ENCODE measurements at places on chromosomes 11 and 22. TPM values are rescaled to one million over a fixed set of nuclear protein-coding genes. Genes with fewer than 3 reads are reported as not detected.

GRCh38 chr22:39954584-39955055 is 5.6 kb upstream of the TMA7B start:
- peak; percentile 85 for DNase-seq

Gene C11orf97
- total RNA-seq: not detected

DNA sequence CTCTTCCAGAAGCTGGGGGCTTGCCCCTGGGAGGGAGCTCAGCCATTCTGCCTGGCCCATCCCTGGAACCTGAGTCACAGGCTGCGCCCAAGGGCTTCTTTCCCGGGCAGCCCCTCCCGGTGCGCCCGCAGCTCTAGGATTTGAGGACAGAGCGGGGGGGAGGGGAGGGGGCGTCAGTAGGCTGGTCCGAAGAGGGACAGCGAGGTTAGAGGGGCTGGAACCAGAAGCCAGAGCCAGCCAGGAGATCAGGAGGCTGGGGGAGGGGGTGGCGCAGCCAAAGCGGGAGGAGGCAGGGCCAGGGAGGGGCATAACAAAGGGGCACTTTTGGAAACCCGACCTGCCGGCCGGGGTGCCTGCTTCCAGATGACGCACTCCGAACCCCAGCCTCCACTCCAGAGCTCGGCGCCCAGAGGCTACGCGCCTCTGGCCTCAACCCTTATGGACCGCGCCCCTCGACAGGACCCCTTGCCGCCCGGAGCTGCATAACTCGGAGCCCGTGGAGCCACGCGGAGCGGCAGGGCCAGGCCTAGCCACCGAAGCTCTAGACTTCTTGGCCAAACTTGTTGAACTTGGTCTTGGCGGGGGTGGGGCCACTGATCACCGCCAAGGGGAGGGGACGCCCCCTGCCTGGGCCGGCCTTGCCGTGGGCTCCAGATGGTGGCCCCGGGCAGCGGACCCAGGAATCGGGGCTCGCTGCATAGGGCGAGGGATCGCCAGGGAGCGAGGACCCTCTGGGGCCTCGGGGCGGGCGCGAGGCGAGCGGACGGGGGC is 744 bp downstream of the PACSIN3 start:
- peak; percentile 54 for DNase-seq

DNA sequence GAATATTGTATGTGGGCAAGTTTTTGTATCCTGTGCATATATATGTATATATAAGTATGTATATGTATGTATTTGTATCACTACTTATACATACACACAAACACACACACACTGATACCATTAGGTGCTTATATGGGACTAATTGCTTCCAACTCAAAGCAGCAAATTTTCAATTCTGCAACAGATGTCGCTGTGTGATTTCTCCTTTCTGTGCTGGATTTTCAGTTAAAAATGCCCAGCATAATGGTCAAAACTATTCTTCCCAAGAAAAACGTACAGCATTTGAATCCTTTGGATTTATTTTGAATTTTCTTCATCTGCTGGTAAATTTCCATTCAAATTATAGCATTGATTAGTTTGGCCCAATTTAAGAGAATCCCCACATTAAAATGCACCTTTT is 4.3 kb downstream of the CADM1 start:
- no peak for DNase-seq

DNA sequence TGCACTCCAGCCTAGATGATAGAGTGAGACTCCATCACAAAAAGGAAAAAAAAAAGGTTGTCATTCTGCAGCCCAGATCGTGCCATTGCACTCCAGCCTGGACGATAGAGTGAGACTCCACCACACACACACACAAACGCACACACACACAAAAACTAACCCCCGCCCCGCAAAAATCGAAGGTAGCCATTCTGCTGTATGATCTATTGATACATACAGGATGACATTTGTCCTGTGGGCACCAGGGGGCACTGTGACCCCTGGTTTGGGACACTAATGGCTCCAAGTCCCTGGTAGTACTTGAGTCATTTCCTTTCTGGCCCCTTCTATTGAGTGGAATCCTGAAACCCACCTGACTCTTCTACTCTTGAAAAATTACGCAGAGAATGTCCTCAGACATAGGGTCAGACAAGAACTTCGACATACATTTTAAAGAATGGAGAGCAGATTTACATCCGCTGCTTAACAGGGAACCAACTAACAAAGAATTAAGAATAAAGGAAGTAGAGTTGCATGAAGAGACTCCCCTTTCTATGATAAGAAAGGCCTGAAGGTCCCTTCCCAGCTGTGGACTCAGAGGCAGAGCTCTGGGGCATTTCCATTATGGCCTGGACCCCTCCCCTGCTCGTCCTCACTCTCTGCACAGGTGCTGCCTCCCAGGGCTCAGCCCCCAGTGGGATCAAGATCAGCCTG is 35.0 kb upstream of the PRAME start:
- peak; percentile 39 for DNase-seq

Gene APOL6
- 16.2 TPM for total RNA-seq

Gene OR5B21
- not detected for total RNA-seq

DNA sequence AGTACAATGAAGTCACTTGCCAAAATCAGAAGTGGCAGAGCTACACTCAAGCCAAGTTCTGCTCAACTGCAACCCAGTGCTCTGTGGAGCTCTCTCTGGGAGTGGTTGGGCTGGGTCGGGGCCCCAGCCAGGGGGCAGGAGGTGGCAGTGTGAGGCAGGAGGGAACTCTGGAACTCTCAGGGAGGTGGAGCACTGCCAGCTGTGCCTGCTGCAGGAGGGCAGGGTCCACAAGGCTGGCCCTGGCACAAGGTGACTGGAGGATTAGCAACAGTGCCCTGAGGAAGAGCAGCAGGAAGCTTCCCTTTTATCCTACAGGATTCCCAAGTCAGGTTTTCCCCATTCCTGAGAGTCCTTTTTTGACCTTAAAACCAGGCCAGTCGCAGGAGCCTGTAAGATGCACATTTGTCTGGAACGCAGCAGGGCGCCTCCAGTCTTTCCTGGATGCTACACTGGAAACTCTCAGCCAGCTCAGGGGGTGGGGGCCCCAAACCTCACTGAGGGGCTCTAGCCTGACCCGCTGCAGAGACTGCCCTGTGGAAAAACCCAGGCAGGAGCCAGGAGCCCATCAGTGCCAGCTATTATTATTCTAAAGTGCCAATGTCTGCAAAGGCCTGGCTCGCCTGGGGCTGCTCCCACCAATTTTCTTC is 31.8 kb downstream of the DKK3 start:
- peak; percentile 37 for DNase-seq

DNA sequence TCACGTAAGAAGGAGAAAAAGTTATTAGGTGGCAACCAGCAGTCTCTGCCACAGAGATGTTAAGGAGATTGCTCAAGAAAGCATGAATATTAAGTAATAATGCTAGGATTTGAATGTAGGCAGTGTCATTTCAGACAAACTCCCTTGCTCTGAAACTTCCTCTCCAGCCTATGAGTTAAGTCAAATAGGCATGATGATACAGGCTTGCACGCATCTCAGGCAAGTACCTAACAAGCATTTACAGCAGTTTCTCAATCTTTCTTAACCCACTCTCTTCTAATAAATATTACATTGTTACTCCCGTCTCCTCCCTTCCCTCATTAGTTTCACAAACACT is 72.7 kb downstream of the RAB38 start:
- DNase-seq: no peak

DNA sequence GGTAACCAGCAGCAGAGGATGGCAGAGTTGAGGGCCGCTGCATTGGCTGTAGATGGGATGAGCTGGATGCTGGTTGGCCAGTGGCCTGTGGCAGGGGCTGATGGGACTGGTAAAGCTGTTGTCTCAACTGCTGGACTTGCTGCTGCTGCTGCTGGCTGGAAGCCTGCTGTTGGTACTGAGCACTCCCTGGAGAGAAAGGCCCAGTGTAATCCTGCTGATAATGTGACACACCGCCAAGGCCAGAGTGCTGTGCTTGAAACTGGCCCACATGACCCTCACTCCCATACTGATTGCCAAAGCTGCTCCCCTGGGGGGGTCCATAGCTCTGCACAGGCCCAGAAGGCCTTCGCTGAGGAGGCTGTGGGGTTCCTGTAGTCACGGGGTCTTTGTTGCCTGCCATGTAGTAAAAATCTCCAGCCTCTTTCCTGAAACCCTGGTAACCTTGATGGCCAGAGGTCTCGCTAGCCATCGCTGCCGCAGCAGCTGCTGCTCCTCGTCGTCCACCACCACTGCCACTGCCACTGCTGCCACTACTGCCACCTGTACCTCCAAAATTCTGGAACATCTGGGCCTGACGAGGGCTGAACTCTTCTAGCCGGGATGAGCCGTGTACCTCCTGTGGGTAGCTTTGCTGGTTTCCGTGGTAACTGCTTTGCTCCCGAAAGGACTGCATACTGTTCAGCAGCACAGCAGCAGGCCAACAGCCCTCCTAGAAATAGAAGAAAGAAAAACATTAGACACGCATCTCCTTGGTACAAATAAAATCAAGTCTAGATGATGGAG is 55.6 kb downstream of the TCF20 start:
- no peak for DNase-seq

DNA sequence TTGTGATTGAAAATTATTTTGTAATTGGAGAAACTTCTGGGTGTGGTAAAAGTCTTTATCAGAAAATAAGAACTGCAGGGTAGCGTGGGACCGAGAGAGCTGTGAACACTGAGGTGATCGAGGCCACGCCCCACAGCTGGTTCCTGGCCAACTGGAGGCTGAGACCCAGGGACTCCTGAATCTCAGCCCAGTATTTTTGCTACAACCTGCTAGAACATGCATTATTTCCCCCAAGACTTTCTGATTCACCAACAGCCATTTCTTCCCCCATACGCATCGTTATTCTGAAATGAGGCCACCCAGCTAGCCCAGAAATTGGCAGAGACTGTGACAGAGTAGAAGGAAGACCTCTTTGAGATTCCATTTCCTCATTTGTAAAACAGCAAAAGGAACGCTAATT is 3.4 kb upstream of the FGF19 start:
- DNase-seq: no peak

DNA sequence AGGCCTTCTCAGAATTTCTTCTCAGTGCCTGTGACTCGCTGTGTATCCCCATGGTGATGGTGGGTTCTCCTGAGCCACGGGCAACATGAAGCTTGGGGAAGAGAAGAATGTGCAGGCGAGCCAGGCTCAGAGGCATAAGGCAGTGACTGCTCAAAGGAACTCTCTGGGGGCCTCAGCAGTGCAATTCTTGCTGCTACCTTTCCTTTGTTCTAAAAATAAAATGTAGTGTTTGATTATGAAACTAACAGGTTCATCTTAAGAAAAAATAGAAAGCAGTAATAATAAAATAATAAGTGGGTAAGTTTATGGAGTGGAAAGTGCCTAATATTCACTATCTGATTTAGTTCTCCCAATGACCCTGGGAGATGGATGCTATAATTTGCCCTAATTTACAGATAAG is 46.7 kb downstream of the MEI1 start:
- no peak for DNase-seq

DNA sequence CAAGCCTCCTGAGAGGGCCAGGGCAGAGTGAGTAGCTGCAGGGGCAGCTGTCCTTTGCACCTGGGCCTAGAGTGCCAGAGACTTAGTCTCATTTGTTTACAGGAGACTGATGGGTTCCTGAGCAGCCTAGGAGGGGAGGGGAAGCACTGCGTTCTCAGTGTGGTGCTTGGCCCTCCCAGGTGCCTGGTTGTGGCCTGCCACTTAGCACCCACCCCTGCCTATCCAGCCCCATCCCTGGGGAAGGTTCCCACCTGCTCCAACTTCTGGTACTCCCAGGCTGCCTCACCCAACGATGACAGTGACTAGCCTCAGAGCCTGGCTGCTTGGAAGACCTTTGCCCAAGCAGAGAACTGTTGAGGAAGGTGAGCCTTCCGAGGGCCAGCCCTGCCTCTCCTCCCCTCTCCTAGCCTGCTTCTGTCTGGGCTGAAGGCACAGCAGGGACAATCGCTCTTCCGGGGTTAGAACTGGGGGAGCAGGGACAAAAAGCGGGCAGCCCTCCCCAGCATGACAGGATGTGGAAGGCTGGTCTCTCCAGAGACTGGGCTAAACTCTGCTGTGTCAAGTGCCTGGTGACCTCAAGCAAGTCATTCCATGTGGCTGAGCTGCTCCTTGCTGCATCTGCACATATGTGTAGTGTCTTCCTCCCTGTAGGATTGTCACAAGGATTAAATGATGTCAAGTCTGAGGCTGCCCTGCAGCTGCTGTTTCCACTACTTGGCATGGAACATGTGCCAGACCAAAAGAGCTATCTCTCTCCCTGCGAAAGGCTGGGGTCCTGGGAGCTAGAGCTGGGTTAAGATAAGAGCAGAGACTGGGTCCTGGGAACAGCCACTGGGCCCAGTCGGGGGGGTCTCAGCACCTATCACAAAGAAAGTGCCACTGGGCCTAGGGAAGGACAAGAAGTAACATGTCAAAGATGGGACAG is 9.9 kb downstream of the KCNQ1OT1 start:
- DNase-seq: no peak

Gene CRYBA4
- not detected for total RNA-seq

Gene SCUBE1
- 9.2 TPM for total RNA-seq

GRCh38 chr22:29689880-29690213 is 30.0 kb upstream of the CABP7 start:
- no peak for DNase-seq

DNA sequence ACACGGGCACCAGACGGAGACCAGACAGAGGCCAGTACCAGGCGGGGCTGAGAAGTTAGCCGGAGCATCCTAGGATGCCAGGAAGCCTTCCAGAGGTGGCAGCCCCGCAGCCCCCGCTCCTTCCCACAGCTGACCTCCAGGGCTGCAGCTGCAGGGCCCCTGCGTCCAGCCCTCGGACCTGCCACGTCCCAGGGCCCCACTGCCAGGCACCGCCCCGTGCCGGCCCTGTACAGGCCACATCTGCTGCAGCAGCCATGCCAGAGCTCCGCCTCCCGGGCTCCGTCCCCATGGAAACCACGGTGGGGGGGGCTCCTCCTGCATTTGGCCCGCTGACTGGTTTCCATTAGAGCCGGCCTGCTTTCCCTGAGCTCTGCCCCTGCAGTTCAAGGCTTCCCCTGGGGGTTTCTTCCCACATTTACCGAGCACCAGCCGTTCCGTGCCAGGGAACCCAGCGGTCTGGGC is 62.5 kb upstream of the PPARA start:
- DNase-seq: peak; percentile 95

DNA sequence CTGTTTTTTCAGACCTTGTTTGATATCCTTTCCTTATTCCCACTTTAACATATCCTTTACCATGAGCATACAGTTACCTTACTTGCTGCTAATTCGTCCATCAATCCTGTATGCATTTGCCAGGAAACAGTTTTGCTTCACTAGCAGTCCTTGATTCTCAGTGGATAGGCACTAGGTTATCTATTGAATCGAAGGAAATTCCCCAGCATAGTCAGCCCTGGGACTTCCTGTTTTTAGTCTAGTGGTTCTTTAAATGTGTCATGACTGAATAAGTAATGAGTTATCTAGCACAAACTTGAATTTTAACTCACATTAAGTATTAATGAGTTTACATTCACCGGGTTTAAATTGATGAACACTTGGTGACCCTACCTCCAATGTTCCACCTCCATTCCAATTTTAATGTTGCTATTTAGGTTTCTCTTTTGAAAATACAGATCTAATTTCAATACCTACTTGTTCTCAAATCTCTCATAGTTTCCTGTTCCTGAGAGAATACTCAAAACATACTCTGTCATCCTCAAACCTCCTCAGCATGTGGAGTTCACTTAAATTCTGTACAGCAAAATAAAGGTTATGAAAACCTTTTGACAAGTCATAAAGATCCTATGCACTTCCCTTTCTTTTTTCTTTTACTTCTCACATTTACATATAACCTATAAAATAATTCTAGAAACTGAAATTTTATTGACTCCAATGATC is 1375.1 kb upstream of the TENM4 start:
- DNase-seq: no peak

Data from RPMI7951 (cell line).